Left ventricle myocardium inferior (tissue), 1 donor: ENCODE measurements at places on chromosomes 16 and 17. TPM values are rescaled to one million over a fixed set of nuclear protein-coding genes. Genes with fewer than 3 reads are reported as not detected.
A peak's percentile ranks its signal among the peaks of the same experiment; 100 is the strongest.

- peak; percentile 25 for DNase-seq
Observed at GRCh38 chr17:42179911-42180410, 981 bp downstream of the KCNH4 start.

GRCh38 chr16:30887927-30888326 lies 6.0 kb downstream of the BCL7C start:
- no peak for DNase-seq

DNA sequence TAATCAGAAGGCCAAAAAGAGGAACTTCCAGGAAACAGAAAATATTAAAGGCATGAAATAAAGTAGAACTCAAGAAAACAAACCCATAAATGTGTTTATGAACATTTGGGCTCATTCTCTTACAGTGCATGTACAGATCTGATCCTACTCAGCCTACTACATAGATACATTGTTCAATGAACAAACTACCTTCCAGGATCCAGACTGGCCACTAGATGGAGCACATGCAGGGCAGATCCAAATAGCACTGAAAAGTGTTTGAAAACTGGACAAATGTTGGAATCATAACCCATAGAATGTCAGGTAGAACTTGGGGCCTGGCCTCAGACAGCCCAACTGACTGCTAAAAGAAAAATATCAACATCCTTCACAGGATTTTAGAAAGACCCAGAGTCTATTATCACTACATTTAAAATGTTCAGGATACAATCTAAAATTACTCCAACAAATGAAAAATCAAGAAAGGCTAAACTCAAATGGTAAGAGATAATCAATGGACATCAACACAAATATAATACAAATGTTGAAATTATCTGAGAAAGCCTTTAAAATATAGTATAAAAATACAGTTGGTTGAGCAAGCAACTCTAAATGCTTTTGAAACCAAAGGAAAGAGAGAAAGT lies 122.4 kb upstream of the NUDT7 start:
- DNase-seq, result no peak

DNA sequence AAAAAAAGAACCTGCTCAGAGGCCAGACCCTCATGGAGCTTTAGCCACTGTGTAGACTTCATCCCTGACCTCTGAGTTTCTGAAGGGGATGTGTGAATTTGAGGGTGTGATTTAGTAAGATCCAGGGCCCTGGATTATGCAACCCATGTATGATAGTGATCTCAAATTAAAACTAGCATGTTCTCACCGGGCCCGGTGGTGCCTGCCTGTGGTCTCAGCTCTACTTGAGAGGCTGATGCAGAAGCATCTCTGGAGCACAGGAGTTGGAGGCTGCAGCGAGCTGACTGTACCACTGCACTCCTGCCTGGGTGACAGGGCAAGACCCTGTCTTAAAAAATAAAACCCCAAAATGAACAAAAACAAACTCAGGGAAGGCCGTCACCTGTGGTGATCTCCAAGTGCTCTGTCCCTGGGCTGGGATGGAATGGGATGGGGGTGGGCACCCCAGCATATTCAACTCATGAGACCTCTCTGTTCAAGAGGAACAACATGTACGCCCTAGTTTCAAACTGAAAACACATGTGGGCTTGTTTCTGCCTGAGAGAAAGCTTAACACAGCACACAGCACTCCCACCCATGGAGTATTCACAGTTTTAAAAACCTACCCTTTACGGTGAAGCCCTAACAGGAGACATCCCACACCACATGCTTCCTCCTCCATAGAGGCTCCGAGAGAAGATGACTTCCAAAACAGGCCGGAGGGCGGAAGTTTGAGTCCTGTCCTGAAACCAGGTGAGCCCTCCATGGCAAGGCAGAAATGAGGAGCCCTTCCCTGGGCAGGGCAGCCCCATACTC lies 30.1 kb downstream of the GNPTG start:
- no peak for DNase-seq

ABCC6 gene
- 1.2 TPM for total RNA-seq

- no peak for DNase-seq
Observed at GRCh38 chr16:64167936-64168335, 953.9 kb downstream of the CDH11 start.

GJD3 gene
- total RNA-seq, result 0.88 TPM

RSPRY1 gene
- total RNA-seq, result 14.0 TPM

TIGD7 gene
- 9.7 TPM for total RNA-seq

GRCh38 chr17:28174352-28175046 lies 132.0 kb downstream of the NLK start:
- DNase-seq, result no peak

IRF8 gene
- total RNA-seq, result 2.7 TPM

DNA sequence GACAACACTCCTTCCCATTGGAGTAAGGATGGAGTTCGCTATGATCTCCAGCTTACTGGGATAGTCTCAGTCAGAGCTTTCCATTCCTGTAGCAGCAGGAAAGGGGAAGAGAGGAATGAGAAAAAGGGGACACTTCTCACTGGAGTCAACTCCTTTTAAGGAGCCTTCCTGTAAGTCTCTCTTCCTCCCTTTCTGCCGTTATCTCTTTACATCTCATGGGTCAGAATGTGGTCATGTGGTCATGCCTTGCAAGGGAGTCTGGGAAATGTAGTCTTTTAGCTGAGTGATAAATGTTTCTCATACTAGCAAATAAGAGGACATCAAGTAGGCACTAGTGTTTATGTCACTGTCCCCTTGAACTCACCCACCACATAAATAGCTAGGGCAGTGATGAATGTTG lies 227.3 kb downstream of the HAPSTR1 start:
- no peak for DNase-seq

KRT31 gene
- total RNA-seq, result not detected

GSDMA gene
- 0.66 TPM for total RNA-seq

- DNase-seq, result no peak
Observed at GRCh38 chr17:65573282-65573602, 11.8 kb upstream of the AXIN2 start.

GRCh38 chr17:42667088-42667951 lies 8.2 kb downstream of the TUBG2 start:
- DNase-seq, result no peak

GRCh38 chr16:11403534-11403795 lies 58.2 kb downstream of the RMI2 start:
- DNase-seq, result no peak

QRICH2 gene
- total RNA-seq, result 2.4 TPM

NOD2 gene
- total RNA-seq, result 0.52 TPM

EFNB3 gene
- total RNA-seq, result not detected
